ENCODE measurements at places on chromosomes 4 and X.

DNA sequence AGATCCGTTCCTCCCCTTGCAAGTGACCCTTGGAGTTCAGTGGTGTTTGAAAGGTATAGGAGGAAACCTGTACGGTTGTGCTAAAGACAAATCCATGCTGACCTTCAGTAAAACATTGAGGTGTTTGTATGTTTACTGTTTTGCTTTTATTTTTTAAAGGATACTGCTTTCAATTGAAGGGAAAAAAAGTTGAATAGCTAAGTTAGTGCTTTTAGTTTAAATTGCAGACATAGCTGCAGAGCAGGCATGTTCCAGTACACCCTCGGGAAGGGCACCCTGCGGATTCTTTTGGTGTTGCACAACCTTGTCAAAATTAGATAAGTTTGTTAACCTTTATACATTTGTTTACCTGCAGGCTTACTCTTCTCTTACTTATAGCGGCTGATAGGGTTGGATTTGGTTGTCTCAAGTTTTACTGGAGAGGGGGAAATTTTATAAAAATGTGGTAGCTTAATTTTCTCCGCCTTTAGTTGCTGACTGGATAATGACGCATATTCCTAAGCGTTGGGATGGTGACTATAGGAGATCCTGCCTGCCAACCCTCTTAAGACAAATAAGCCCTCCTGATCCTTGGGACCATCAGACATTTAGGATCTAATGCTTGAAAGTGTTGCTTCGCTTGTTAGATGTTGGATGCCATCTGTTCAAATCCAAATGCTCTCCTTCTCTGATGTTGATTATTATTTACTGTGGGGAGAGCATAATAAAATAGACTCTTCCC is 2.0 kb downstream of the RAPGEF2 start:
- DNase-seq, result no peak

- no peak for DNase-seq
Measured at GRCh38 chrX:130402208-130402684, 459 bp downstream of the RBMX2 start.

GRCh38 chrX:47797084-47797483 is 39.6 kb upstream of the ZNF81 start:
- no peak for DNase-seq

DNA sequence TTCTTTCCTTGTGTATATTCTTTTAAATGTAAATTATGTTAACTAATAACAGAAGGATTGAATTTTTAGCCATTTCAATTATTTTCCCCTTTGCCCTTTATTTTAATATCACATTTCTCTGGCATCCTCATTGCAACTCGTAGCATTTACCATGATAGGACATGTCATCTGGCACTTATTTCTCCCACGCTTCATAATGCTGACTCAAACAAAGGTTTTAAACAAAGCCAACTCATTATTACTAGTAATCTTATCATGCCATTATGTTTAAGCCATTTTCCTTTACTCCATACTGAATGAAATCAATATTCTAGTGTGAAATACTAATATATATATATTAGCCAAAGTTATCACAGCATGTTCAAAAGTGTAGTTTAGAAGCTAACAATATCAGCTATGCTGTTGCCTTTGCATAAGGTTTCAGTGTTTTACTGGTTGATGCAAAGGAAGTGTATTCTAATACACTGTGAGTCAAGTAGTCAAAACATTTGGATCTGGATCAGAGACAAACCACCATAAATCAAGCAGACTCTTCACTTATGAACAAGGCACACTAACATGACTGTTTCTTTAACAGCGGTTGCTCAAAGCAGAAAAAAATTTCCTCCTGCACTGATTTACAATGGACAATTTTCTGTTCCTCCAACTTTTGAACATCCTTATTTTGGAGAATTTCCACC is 281.6 kb downstream of the SLC7A11 start:
- no peak for DNase-seq

- DNase-seq, result no peak
Measured at GRCh38 chrX:118347131-118347530, 1.2 kb downstream of the WDR44 start.

GRCh38 chrX:110791071-110791470 is 4.5 kb downstream of the CHRDL1 start:
- no peak for DNase-seq

- DNase-seq, result no peak
Measured at GRCh38 chr4:105179539-105180401, 33.1 kb downstream of the TET2 start.

- DNase-seq, result no peak
Measured at GRCh38 chr4:174532445-174532844, 10.2 kb upstream of the HPGD start.

DNA sequence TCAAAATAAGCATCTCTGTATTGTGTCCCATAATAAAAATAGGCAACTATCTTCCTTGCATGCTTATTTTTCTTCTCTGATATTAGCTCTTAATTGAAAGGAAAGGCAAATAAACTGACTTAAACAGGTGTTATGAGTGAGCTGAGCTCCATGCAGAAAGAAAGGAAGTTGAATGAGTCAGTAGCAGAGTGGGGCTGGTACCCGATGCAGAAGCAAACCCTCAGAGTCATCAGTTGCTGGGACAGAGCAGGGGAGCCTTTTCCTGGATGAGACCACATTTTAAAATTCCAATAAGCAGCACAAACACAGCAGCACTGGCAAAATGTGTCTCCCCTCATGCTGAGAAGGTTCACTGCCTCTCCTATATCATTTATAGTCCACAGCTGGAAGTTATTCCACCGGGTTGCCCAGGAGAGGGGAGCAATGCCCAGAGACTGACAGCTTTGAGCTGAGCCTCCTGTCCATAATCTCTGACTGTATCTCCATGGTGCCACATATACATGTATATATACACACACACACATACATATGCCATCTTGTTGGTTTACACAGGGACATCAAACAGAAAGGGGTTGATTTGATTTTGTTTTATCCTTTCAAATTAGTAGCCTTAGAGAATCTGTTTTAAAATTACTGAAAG is 274.3 kb upstream of the PPARGC1A start:
- no peak for DNase-seq

DNA sequence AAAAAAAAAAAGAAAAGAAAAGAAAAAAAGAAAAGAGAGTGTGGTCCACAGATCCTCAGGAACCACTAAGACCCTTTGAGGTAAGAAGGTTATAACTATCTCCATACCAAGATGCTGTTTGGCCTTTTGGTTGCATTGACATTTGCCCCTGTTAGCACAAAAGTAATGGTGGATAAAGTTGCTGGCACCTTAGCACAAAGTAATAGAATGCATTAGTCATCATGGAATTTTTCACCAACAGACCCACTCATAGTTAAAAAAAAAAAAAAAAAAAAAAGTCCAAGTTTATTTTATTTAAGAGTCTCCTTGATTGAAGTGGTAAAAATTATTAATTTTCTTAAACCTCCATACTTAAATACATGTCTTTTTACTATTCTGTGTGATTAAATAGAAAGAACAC is 78.4 kb upstream of the RBPJ start:
- DNase-seq, result no peak

GRCh38 chrX:40174001-40174853 is 76.5 kb upstream of the BCOR start:
- DNase-seq, result peak; percentile 52

- no peak for DNase-seq
Measured at GRCh38 chr4:103075435-103075893, 1.1 kb downstream of the SLC9B2 start.

- no peak for DNase-seq
Measured at GRCh38 chrX:105758754-105759153, 63.6 kb upstream of the NRK start.

DNA sequence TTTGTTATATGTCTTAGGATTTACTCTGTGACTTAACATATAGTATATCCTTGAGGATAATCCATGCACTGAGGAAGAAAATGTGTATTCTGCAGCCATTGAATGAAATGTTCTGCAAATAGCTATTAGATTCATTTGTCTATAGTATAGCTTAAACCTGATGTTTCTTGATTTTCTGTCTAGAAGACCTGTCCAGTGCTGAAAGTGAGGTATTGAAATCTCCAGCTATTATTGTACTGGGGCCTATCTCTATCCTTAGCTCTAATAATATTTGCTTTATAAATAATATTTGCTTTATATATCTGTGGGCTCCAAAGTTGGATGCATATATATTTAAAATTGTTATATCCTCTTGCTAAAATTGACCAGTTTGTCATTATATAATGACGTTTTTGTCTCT is 26.7 kb upstream of the MAGEC3 start:
- DNase-seq, result no peak

DNA sequence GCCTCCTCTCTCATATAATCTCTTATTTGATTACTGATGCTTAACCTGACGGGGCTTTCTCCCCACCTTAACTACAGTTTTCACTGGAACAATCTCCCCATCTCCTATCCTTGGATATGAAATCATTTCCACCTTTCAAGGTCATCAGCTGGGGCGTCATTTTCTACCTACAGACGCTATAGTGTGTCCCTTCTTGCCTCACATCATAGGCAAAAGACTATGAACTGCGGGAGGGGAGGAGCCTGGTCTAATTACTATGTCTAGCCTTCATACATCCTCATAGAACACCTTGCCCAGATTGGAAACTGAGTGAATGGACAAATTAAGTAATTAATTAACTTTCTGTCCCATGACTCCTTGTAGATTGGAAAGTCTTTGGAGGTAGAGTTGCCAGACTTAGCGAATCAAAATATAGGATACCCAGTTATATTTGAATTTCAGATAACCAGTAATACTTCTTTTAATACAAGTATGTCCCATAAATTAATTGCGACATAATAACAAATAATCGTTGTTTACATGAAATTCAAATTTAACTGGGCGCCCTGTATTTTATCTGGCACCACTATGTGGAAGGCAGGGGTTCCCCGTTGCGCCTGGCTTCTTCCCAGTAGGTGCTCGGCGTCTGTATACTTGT is 752 bp upstream of the ATP6AP2 start:
- DNase-seq, result no peak

DNA sequence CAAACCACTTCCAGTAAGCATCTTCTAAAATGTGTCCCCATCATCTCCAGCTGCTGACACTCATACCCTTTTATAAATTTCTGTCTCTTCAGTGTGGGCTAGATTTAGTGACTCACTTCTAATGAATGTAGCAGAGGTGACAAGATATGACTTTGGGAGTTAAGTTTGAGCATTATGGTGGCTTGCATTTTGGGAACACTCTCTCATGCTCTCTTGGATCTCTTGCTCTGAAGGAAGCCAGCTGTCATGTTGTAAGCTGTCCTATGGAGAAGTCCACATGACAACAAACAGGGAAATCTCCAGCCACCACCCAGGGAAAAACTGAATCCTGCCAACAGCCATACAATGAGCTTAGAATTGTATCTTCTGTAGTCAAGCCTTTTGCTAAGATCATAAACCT is 691.3 kb upstream of the PCDH7 start:
- no peak for DNase-seq

GRCh38 chrX:9955506-9955905 is 11.7 kb upstream of the CLDN34 start:
- no peak for DNase-seq

- no peak for DNase-seq
Measured at GRCh38 chrX:13099121-13099520, 54.7 kb upstream of the FAM9C start.

DNA sequence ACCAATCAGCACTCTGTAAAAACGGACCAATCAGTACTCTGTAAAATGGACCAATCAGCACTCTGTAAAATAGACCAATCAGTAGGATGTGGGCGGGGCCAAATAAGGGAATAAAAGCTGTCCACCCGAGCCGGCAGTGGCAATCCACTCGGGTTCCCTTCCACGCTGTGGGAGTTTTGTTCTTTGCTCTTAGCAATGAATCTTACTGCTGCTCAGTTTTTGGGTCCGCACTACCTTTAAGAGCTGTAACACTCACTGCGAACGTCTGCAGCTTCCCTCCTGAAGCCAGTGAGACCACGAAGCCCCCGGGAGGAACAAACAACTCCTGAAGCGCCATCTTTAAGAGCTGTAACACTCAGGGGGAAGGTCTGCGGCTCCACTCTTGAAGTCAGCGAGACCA is 66.4 kb upstream of the BRS3 start:
- no peak for DNase-seq

GRCh38 chrX:46254641-46255040 is 290.6 kb downstream of the ZNF674 start:
- no peak for DNase-seq
